Stimulated activated CD4-positive, alpha-beta T cell treated with anti-CD3 and anti-CD28 coated beads, Interleukin-15, amount 100 ng/mL, for 1 hour (primary cell): ENCODE measurements at places on chromosomes 1 and 21.

DNA sequence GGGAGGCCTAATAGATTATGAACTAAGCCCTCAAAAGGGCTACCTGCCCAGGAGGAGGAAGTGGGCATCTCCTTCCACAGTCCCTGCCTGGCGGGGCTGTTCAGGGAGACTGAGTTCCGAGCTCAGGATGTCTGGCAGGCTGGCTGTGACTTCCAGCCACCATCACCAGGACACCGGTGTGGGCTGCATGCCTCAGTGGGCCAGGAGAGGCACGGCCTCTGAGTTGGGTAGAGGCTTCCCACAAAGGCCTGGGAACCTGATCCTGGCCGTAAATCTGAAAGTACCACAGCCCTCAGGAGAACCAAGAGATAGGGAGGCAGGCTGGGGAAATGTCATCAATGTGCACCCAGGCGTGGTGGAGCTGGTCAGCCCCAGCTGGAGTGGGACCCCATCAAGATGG, 29.1 kb downstream of the NTPCR start:
- DNase-seq, result no peak

DNA sequence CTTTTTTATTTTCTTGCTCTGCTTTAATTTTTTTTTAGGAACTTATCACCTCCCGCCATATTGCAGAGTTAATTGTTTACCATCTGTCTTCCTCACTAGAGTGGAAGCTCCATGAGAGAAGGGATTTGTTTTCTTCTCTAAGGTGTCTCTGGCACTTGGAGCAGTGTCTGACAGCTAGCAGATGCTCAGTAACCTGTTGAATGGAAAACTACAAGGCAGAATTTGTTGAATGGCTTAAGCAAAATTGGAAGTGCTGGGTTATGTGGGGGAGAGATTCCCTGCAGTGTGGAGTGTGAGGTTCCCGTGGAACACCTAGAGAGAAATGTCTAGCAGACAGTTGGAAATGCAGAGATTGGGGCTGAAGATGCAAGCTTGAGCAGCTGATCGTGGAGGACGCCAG, 59.5 kb upstream of the PARP1 start:
- no peak for DNase-seq

DNA sequence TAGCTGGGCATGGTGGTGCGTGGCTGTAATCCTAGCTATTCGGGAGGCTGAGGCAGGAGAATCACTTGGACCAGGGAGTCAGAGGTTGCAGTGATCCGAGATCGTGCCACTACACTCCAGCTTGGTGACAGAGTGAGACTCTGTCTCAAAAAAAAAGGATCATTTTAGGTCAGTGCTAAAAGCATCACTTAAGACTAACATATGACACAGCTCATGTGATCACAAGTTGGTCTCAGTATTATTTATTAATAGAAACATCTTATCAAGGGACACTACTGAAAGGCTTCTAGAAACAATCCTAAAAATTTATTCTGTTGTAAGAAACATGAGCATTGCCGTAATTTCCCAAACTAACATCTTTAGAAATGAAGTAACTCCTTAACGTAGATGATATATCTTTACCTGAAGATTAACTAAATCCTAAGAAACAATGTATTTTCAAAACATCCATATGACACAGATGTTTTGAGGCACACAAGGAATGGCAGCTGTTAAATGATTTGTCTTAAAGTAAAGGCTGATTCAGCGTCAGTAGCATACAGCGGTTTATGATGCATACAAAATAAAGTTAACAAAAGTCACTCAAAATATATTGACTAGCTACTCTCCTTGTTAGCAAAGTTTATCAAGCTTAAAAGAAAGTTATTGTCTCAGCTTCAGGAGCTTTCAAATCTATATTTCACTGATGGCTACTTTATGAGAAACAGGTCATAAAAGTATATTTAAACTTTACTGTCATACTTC, 2.6 kb downstream of the NIBAN1 start:
- DNase-seq, result no peak

DNA sequence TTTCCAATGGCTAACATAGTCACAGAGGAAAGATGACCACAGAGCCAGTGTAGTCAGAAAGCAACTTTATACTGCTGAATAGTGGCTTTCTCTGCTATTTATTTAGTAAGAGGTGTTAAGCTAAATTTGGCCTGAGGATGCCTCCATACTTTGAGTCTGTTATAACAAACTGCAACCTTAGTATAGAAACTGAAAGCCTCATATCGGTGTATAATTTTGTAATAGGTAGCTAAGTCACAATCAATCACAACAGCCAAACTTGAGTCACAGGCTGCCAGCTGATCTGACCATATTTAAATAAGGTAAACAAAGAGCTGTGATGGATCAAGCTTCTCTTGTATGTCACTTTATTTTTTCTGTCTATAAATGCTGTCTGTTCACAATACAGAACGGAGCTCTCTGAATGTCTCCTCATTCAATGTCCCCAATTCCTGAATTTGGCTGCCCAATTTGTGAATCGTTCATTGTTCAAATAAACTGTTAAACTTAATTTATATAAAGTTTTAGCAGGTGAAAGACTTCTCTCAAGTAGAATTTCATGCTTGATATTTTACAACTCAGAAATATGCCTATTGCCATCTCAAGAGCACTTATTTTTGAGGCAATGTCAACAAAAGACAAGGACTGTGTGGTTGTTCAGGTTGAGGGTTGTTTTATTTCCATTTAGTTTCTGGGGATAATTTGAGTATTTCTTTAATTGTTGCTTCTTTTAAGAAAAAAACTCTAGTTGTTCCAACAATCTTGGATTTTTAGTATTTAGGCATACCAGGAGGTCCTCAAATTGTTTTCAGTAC, 339.7 kb upstream of the B3GALT2 start:
- DNase-seq, result no peak

- DNase-seq, result no peak
These were observed 38.2 kb downstream of the TRAPPC10 start for GRCh38 chr21:44050276-44050675.

GRCh38 chr1:114588196-114588689, 6.8 kb upstream of the BCAS2 start:
- no peak for DNase-seq

DNA sequence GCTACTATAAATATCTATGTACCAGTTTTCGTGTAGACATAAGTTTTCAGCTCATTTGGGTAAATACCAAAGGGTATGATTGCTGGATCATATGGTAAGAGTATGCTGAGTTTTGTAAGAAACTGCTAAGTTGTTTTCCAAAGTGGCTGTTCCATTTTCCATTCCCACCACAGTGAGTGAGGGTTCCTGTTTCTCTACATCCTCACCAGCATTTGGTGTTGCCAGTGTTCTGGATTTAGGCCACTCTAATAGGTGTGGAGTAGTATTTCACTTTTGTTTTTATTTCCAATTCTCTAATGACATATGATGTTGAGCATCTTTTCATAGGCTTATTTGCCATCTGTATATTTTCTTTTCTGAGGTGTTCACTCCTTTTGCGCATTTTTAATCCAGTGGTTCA, 112.2 kb downstream of the GALNT2 start:
- no peak for DNase-seq

GRCh38 chr1:86596741-86597290, 49.9 kb downstream of the CLCA4 start:
- no peak for DNase-seq

DNA sequence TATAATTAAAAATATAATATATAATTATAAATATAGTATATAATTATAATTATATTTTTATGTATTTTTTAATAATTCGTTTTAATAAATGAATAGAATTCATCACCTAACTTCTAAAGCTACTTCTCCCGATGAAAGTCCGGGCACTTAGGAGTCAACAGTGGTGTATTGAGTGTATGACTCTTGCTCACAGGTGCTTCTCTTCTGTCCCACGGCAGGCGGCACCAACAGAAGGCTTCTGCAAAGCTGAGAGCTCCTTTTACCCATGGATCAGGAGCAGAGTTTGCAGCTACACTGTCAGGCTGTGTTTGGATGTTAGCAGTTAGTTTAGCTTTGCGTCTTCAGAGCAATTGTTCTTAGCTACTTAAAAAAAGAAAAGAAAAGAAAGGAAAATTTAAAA, 122.4 kb downstream of the LIPI start:
- no peak for DNase-seq

DNA sequence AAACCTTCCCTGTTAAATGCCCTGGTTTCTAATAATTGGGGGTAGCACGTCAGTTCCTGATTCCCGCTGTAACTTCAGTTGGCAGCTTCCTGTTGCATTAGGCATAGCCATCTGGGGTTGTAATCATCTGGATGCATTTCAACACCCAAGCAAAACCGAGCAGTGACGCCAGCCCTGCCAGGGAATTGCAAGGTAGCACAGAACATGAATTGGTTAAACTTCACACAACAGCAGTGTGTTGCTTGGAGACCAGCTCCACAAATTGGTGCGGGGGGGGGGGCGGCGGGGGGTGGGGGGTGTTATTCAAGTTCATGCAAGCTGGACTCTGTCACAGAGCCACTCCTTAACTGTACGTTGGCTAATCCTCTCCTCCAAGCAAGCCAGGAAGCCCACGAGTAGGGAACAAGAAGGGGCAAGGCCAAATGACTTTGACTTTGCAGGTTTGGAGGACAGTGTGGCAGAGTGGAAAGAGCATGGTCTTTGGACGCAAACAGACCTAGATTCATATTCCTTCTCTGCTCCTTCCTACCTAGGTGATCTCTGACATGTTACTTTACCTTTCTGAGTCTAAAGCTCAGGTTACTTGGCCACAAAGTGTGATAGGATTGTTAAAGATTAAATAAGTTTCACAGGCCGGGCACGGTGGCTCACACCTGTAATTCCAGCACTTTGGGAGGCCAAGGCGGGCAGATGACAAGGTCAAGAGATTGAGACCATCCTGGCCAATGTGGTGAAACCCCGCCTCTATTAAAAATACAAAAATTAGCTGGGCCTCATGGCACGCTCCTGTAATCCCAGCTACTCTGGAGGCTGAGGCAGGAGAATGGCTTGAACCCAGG, 4.7 kb downstream of the LAX1 start:
- DNase-seq, result no peak

DNA sequence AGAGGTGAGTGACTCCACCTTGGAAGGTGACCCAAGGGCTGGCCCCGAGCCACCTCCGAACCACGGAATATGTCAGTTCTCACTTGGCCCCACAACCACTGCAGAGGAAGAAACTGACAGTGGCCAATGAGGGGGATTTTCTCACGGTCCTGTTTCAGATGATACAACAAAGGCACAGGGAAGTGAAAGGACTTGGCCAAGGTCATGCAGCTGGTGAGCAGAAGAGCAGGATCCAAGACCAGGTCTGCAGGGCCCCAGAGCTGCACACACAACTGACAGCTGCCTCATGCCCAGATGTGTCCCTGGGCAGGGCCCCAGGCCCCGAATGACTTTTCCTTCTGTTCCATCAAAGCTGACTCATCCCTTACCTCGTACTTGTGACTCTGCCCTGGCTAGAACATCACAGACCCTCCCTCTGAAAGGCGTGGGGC, 25.8 kb upstream of the EVA1B start:
- DNase-seq, result no peak

GRCh38 chr1:106910798-106911197, 145.7 kb upstream of the PRMT6 start:
- DNase-seq, result no peak

DNA sequence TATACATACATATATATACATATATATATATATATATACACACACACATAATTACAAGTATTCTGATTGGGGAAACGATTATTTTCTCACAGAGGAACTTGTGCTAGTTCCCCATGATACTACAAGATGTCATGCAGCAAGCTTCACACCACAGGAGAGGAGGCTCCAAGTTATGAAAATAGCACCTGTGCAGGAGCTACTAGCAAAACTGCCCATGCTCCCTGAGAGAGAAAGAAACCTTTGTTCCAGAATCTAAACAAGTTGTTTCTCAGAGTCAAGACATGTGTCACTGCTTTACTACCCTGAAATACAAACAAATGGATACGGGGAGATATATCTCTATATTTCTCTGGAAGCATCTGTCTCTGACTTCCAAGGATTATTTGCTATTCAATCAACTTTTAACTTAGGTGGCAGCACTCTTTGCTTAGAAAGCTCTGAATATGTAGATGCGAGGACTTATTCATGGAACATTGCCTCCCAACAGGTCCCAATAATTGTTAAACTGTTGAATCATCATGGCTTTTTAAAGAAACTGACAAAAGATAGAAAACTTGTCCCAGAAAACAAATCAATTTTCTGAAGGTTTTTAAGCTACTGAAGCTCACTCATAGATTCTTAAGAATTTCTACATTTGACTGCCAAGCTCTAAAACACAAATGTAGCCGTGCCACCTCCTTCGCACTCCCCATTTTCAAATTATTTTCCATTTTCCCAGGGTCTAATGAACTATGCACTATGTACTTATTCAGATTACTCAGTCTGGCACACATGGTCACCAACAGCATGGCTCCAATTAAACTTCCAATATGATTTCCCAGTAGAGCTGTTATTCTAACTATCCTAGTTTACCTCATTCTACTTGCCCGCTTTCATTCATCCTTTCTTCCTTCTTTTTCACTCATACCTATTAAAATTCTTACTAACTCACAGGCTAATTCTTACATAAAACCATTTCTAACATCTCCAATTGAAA, 929.1 kb downstream of the LTN1 start:
- no peak for DNase-seq

- peak; percentile 31 for DNase-seq
These were observed at the start of gene VWA1 for GRCh38 chr1:1435106-1435903. VWA1 (plus strand) TSS chr1:1435690; CDS start chr1:1435749, 59 bp downstream.

DNA sequence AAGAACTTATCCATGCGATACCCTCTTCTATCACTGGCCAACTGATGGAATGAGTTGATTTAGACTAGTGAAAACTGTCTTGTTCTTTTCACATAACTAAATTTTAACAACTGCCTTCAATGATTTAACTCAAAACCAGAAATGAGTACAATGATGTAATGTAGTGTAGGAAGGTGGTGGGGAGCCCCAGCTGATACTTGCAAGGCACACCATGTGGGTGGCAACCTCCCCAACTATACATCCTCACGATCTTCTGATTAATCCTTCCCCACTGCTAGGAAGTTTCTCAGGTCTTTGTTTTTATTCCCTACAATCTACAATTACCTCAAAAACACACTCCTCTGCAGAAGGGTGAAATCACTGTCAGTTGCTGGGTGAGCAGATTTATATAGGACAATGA, 100.7 kb downstream of the KCTD3 start:
- no peak for DNase-seq

DNA sequence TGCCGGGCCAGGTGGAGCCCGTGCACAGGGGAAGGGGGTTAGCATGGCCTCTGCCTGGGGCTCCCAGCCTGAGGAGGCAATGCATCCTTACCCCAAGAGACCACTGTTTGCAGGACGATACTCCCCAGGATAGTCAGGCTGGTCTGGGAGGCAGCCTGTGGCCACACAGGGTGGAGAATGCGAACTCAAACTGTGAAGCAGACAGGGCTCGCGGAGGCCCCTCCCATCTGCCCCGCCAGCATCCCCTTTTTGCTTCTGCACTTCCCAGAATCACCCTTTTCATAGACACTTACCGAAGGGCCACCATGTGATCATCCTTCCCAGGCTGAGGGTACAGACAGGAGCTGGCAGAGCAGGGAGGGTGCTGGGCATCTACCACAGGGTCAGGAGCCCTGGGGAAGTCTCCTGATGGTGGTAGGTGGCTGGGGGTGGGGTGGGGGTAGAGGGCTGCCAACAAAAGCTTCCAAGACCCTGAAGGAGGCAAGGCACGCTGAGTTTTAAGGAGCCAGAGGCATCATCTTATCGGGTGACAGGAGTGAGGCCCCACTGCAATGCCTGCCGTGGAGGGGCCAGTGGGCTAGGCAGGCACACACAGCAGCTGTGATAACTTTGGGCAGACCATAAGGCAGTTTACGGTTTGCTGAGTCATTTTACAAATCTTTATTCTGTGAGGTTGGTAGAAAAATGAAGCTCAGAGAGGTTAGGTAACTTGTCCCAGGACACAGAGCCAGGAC, 31.3 kb upstream of the BTG2 start:
- DNase-seq, result no peak

GRCh38 chr1:15626269-15626950, 9.2 kb downstream of the DDI2 start:
- no peak for DNase-seq

- no peak for DNase-seq
These were observed 46.3 kb upstream of the CACYBP start for GRCh38 chr1:174953285-174954072.
